NCI-H187 treated with DMSO at 0.1 percent for 48 hours (cell line): ENCODE measurements at places on chromosomes 11 and 22.

GRCh38 chr11:33898957-33899356 lies 7.1 kb upstream of the LMO2 start:
- no peak for DNase-seq

DNA sequence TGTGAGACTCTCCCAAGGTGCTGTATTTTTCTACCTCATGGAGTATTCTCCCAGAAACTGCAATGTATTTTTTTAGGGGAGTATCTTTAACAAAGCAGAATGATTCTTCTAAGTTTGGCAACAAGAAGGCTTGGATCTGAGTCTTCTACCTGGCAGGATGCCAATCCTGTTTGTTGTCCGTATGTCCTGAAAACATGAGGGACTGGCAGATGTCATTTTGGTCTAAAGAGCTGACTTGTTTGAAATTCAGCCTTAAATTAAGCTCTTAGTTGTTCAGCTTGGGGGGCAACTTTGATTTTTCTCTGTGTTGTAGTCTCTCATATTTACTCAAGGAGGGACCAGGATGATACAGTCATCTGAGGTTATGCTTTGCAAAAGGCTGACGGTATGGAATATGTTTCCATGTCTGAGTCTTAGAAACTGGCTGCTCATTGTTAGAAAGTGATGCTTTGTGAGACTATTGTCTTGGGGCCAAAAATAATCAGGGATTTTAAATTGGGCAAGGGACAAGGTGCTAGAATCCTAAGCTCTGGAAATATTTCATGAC lies 9.3 kb downstream of the MRPL16 start:
- no peak for DNase-seq

- DNase-seq = no peak
Observed at GRCh38 chr22:44727709-44728108, 24.7 kb upstream of the ARHGAP8 start.

GRCh38 chr22:44442851-44443595 lies 55.0 kb downstream of the RTL6 start:
- no peak for DNase-seq

DNA sequence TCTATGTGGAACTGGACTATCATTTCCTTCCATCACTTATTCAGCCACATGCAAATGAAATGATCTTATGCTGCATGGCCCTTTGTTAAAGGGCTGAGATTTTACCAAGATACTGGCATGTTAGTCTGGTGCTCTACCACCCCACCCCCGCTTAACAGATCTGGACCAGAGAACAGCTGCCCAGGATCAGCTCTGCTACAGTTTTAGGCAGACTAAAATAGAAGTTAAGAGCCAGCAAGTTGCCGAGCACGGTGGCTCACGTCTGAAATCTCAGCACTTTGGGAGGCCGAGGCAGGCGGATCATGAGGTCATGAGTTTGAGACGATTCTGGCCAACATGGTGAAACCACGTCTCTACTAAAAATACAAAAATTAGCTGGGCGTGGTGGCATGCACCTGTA lies 4.6 kb downstream of the DDB1 start:
- DNase-seq = no peak

DNA sequence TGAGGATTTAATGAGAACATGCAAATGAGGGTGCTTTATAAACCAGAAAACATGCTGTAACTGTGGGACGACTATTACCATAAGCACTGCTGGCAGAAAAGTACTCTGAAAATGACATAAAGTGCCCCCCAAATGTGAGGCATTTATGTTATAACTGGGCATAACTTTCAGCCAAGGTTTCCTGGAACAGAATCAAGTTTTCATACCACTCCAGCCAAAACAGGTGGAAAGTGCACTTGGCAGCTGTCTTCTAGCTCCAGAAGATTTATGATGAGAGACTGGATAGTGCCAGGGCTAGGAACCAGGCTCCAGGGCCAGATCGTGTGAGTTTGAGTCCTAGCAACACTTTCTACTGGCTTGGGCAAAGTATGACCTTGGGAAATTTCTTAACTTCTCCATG lies 339.2 kb downstream of the TENM4 start:
- no peak for DNase-seq
